ENCODE measurements at places on chromosomes 6 and 20.

- DNase-seq = no peak
These were observed 24.9 kb downstream of the MMP24OS start for GRCh38 chr20:35253010-35253409.

GRCh38 chr6:150606647-150607328, 7.1 kb downstream of the PLEKHG1 start:
- no peak for DNase-seq

DNA sequence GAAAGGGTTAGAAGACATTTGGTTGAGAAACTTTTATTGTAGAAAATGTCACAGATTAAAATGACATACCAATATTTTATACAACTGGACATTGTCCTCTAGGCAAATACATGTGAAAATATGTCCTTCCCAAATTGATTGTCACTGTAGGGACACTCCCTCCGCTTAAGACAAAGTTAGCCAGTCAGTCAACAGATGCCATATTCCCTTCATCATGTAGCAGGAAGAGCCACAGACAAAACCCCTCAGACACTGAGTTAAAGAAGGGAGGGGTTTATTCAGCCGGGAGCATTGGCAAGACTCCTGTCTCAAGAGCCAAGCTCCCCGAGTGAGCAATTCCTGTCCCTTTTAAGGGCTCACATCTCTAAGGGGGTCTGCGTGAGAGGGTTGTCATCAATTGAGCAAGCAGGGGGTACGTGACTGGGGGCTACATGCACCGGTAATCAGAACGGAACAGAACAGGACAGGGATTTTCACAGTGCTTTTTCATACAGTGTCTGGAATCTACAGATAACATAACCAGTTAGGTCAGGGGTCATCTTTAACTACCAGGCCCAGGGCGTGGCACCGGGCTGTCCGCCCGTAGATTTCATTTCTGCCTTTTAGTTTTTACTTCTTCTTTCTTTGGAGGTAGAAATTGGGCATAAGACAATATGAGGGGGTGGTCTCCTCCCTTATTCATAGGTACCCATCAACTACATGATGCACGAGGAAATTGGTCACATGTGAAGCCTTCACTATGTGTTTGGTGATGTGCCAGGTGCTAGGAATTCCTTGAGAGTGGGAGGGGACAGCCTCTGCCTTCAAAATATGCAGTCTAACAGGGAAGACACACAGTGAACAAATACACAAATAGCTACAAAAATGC, 155.7 kb upstream of the CDYL start:
- DNase-seq = no peak

DNA sequence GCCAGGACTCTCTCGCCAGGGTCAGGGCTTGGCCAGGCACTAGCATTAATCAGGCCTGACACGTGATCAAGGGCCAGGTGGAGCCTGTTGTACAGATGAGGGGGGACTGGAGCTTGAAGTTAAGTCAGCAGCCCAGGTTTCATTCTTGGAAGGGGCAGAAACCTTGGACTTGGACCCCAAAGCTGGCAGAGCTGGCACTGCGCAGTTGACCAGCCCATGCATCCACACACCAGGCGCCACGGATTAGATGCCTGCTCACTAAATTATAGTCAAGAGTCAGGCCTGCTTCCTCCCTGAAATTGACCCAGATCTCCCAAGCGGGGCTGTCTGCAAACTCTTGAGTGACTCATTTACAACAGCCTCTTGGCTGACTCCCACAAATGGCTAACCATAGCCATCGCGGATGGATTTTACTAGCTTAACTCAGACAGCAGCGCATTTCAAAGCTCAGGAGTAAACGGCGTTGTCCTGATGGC, 4.1 kb upstream of the TAF4 start:
- no peak for DNase-seq

GRCh38 chr20:23125159-23125558, 39.0 kb upstream of the CD93 start:
- no peak for DNase-seq

GRCh38 chr20:19921284-19921793, 95.8 kb upstream of the NAA20 start:
- DNase-seq = no peak

DNA sequence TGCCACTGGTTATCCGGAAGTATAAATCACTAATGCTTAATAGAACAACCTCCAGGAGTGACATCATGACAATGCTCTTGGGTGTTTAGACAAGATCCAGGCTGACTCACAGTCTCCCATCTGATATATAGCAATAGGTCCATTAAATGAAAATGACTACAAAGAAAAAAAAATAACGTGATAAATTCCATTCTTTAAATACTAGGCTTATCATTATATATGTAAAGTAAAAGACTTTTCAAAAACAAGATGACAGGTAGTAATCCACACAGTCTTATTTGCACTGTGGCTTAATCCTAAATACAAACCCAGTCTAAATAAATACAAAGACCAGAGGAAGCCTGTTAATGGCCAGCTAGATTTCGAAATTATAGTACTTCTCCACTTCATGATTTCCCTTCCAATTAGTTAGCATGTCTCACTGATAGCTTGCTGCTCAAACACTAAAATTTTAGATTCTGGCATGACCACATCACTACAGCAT, 149.1 kb upstream of the BEND3 start:
- DNase-seq = peak; percentile 23

GRCh38 chr6:31767096-31767645, 4.7 kb downstream of the SAPCD1 start:
- no peak for DNase-seq

- DNase-seq = no peak
These were observed 198.1 kb downstream of the DLL1 start for GRCh38 chr6:170092826-170093225.

All from GF-D8 (cell line).